ENCODE measurements at places on chromosomes 4 and X.

GRCh38 chr4:54495091-54495490, 162.7 kb upstream of the KIT start:
- no peak for DNase-seq

- DNase-seq, result no peak
Measured at GRCh38 chr4:177505171-177505615, 63.0 kb upstream of the AGA start.

DNA sequence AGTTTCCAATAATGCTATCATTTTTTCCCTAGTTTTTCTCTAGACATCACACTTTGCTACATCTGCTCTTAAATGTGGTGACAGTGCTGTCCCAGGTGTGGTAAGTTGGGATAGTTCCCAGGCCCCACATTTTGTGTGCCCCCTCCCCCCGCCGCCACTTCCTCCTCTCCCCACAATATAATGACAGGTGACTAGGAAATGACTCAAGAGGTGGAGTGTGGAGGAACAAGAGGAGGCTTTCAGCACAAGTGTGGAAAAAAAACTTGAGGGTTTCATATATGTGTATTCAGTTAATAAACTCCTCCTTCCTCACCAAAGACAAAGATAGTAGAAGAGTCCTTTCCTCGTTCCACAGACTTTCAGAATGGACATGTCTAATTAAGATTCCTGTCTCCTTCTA, 18.3 kb upstream of the IL21 start:
- no peak for DNase-seq

DNA sequence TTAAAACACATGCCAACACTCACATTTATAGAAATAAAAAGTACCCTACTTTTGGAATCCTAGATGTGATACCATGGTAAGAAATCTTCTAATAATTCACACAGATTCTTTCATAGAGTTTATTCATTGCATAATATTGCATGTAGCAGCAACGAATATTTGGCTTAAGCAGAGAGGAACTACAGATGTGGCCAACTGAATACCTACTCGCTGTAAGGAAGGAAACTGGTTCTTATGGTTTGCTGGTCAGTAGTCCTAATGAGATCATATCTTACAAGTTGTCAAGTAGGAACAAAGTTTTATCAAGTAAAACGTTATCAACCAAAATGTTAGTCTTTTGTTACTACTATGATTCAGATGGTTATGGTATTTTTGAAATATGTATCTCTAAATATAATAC, 996.1 kb downstream of the PDHA2 start:
- no peak for DNase-seq

DNA sequence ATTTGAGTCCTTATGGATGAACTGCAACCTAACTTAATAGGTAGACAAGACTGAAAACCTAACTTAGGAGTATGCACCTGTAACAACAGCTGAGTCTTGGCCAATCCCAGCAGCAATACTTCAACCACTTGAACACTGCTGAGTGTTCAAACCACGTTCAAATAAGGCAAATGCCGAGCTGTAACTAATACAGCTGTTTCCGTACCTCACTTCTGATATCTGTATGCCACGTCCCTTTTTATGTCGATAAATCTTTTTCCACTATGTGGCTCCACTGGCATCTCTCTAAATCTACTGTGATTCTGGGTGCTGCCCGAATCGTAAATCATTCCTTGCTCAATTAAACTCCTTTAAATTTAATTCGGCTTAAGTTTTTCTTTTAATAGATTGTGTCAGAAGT, 459.7 kb downstream of the INPP4B start:
- DNase-seq, result no peak

DNA sequence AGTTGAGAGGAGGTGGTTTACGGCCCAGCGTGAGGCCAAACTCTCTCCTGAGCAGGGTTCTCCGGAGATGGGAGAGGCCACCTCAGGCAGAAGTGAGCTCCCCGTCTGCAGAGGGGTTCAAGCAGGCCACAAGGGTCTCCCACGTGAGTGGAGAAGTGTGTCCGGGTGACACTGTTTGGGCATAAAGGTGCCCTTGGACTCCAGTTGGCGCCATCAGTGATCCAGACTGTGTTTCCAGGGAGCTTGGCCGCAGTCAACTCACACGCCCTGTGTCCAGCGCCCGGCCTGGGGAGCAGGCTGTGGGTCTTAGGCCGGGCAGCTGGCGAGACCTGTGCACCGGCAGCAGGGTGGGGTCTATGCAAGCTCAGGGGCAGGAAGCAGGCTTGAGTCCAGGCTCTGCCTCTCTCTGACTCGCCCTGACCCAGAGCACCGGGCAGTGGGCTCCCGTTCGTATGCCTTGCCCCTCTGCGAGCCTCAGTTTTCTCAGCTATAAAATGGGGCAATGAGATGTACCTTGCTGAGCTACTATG, 24.6 kb upstream of the HTRA3 start:
- DNase-seq, result no peak

- no peak for DNase-seq
Measured at GRCh38 chr4:127634181-127634580, 1.4 kb downstream of the INTU start.

DNA sequence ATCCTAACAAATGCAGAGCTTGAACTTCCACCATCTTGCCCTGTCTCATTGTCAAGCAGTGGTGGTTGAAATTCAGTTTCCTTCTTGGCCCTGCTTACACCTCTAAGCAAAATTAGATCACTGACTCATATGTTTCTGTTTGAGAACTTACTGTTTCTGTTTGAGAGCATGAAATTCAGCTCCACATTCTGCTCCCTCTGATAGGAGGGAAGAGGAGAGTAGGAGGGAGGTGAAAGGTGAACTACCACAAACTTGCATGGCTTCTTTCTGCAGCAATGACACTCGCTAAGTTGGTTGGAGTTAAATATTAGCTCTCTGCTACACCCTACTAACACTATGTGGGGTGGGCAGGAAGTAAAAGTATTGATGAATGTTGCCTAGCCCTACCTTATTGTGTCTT, 117.8 kb upstream of the EDA2R start:
- DNase-seq, result no peak

- DNase-seq, result no peak
Measured at GRCh38 chr4:40227284-40227683, 30.5 kb downstream of the RHOH start.

- DNase-seq, result no peak
Measured at GRCh38 chr4:132334081-132334480, 815.0 kb upstream of the PCDH10 start.

DNA sequence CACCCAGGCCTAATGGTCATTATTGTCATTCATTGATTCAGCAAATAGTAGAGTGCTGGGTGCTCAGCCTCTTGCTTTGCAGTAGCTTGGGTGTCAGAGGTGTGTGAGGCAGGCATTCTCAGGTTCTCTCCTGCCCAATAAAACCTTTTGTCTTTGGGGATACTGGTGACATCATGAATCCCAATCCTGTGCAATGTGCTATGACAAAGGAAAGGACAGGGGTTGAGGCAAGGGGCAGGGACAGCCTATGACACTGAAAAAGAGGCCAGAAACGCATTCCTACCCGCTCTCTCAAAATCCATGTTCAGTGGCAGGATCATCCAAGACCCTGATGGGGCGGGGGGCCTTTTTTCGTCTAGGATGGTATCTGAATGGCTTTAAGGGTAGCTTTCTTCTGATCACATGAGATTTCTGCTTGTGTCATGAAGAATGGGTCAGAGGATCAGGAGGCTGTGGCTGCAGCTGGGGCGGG, 1.5 kb upstream of the FAM193A start:
- DNase-seq, result no peak

GRCh38 chr4:20456407-20456806, 204.7 kb downstream of the SLIT2 start:
- no peak for DNase-seq

DNA sequence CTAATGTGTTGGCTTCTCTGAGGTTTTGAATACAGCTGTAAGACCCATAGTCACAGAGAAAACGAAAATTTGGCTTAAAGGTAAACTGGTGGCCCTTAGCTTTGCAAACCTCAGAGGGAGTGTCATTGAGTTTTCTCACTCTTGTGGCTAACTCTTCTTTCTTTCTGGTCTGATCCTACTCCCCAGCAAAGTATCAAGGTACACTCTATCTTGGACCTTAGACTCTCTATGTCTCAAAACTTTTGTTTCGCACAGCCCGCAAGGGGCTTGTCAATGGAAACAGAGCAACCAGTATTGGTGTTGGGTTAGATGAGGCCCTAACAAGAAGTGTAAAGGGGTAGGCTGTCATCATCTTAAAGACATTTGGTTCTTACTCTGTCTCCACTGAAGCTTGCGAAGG, 19.8 kb downstream of the APOO start:
- no peak for DNase-seq

- DNase-seq, result no peak
Measured at GRCh38 chr4:122156819-122157218, 4.7 kb downstream of the BLTP1 start.

DNA sequence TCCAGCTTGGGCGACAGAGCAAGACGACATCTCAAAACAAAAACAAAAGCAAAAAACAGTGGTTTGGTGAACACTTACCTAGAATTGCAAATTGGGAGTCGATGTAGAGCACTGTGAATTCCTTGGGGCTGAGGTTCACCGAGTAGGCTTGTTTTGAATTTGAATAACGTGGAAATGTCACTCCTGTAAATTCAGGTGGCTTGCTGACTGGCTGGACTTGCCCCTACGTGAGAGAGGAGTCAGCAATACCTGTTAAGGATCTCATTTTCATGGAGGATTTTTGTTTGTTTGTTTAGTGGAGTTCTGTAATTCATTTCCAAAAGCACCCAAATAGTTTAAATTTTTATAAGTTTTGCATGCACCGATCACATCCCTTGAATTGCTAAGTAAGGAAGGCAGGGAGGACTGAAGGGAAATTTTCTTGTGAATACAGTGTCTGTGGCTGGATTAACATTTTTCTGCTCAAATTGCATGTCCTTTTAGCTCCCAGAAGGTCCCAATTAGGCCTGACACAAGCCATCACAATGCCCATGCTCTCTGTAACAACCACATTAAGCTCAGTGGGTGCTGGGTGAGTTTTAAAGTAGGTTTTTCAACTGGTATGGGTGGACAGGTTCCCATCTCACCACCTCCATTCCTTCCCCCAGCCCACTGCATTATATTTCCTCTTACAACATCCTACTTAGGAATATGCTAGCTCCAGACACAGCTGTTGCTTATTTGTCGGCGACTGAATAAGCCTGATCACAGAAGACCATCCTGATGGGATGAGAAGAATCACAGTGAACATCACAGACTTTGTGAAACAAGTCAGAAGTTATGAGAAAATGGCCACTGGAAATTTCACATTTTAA, 58.5 kb upstream of the TTC29 start:
- DNase-seq, result no peak

DNA sequence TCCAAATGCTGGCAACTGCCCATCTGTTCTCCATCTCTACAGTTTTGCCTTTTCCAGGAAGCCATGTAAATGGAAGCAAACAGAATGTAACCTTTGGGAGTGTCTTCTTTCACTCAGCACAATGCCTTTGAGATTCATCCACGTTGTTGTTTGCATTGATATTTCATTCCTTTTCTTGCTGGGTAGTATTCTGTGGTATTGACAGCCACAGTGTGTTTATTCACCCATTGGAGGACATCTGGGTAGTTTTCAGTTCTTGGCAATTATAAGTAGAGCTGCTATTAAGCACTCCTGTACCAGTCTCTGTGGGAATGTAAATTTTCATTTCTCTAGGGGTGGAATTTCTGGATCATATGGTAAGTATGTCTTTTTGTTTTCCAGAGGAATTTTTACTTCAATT, 194.3 kb upstream of the RPS6KA3 start:
- DNase-seq, result no peak

GRCh38 chr4:150055467-150055866, 22.8 kb upstream of the DCLK2 start:
- DNase-seq, result no peak

- DNase-seq, result no peak
Measured at GRCh38 chrX:71241301-71241700, 12.6 kb downstream of the ZMYM3 start.

DNA sequence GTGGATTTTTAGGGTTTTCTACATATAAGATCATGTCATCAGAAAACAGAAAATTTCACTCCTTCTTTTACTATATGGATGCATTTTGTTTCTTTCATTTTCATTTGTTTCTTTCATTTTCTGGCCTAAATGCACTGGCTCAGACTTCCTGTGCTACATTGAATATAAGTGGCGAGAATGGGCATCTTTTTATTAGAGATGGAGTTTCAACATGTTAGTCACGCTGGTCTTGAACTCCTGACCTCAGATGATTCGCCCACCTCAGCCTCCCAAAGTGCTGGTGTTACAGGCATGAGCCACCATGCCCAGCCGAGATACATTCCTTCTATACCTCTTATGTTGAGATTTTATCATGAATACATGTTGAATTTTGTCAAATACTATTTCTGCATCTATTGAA, 61.8 kb downstream of the BRWD3 start:
- DNase-seq, result no peak

GRCh38 chr4:159205466-159205865, 102.6 kb downstream of the RAPGEF2 start:
- no peak for DNase-seq

- DNase-seq, result no peak
Measured at GRCh38 chrX:45781901-45782553, 581.4 kb upstream of the DIPK2B start.

DNA sequence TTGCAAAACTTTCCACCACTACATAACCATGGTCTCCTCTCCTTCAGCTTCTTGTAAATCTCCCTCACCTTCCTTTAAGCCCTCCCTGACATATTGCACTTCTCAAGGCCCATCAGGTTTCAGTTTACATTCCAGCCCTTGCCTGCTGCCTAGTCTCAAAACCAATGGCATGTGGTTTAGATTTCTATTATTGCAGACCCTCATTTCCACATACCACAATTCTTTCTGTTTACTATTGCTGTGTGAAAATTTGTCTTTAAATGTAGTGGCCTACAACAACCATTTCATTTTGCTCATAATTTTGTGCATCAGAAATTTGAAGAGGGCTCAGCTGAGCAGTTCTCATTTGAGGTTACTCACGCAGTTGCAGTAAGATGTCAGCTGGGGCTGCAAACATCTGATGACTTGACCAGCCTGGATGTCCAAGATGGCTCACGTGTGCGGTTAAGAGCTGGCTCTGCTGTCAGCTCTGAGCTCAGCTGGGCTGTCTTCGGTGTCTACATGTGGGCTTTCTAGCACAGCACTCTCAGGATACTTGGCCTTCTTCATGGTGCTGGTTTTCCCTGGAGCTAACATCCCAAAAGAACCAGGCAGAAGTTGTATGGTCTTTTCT, 29.9 kb upstream of the SOD3 start:
- DNase-seq, result no peak

- no peak for DNase-seq
Measured at GRCh38 chr4:185728893-185729292, 83.1 kb downstream of the SORBS2 start.

GRCh38 chr4:145531223-145531622, 49.6 kb downstream of the SMAD1 start:
- no peak for DNase-seq

DNA sequence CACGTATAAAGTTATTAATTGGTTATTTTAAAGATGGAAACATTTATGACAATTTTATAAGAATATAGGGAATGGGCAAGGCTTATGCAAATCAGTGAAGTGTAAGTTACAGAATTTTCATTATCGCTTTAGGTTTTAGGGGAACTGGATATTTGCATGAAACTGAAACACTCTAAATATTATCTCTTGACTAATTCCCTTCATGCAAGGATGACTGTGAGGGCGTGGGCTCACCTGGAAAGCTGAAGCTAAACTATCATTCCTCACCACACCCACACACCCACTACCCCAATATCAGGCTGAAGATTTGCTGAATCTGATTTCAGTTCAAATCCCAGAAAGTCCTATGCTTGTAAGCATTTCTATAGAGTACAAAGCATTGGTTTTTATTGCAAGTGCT, 81.7 kb upstream of the ARHGAP24 start:
- no peak for DNase-seq

GRCh38 chr4:26692014-26692726, 108.3 kb downstream of the TBC1D19 start:
- DNase-seq, result no peak
